ENCODE measurements at places on chromosomes 3 and 15. TPM values are rescaled to one million over a fixed set of nuclear protein-coding genes. Genes with fewer than 3 reads are reported as not detected.

IMPG2 gene
- total RNA-seq, result 0.29 TPM

FETUB gene
- not detected for total RNA-seq

C3orf80 gene
- 1.3 TPM for total RNA-seq

DNA sequence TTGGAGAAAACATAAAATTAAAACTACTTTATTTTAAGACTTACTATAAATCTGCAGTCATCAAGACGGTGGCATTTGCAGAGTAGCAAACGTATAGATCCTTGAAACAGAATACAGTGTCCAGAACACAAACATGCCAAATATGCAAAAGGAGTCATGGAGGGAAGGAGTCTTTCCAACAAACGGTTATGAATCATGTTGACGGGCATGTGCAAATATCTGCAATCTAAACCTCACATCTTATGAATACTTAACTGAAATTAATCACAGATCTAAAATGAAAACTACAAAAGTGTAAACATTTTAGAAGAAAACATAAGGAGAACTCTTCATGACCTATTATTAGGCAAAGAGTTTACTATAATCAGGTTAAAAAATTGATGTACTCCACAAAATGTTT, 69.4 kb downstream of the TFRC start:
- no peak overlapping the region for H3K27ac ChIP-seq
- no peak overlapping the region for H3K4me3 ChIP-seq
- no peak for DNase-seq
- H3K36me3 ChIP-seq, result no peaks in the 10 kb centered on the region
- H3K4me1 ChIP-seq, result no peaks in the 10 kb centered on the region

DNA sequence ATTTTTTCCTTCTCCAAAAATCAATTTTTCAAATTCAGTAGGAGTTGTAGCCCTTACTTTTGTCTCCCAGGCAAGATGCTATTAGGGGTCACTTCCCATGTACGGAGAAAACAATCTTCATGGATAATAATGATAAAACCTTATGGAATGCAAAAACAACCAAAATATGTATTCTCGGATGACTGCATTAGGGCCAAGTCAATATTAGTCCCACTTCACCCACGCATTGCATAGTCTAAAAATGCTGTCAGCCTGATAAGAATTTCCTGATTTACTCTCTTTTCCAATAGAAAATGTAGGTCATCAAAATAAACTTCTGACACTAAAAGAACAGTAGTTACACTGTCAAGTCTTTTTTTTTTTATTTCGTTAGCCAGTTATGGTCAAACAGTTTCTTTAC, 2.7 kb downstream of the VGLL3 start:
- H3K27ac ChIP-seq, result no peak overlapping the region
- H3K4me1 ChIP-seq, result no peaks in the 10 kb centered on the region
- no peak for DNase-seq
- H3K36me3 ChIP-seq, result no peaks in the 10 kb centered on the region
- peak overlapping the region; percentile 57 for H3K4me3 ChIP-seq
- peaks cover 8% of the 10 kb centered on the region for H3K27me3 ChIP-seq

DNA sequence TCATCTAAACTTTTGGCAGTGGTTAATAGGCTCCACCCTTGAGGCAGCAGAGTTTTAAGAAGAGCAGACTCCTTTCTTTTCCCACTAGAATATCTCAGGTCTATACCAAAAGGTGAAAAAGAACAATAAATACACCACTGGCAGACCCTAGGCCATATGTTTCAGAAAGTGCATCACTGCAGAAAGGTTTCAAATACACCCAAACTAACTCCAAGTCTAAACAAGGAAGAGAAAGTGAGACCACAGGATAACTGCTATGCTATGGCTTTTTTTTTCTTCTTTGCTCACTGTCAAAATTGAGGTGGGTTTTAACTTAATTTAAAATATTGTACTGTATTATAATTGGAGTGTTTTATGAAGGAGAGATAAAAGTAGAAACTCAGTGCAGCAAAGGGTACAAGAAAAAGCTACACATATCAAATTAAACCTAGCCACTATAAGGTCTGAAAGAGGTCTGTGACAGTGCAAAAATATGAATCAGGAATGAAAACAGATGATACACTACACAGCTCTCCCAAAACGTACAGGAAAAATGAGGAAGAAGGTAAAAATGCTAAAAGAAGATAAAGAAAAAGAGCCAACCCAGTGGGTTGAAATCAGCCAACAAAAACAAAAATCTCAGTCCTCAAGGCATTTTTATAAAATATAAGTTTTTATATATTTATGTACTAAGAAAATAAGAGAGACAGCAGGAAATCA, 8.4 kb downstream of the SNX4 start:
- H3K27me3 ChIP-seq, result no peaks in the 10 kb centered on the region
- no peak for DNase-seq
- no peak overlapping the region for H3K4me3 ChIP-seq
- H3K27ac ChIP-seq, result no peak overlapping the region
- peaks cover 19% of the 10 kb centered on the region for H3K36me3 ChIP-seq
- peaks cover 8% of the 10 kb centered on the region for H3K4me1 ChIP-seq
